Stimulated activated naive B cell treated with anti-CD40 and anti-IgM and Interleukin-4, amounts not matched to agents 10 μg/mL and 1 μg/mL and 100 μg/mL, for 72 hours (primary cell): ENCODE measurements at places on chromosomes 6 and 20.

- DNase-seq, result no peak
Measured at GRCh38 chr6:35312807-35313206, 15.2 kb downstream of the DEF6 start.

GRCh38 chr6:10843554-10843953 lies 5.2 kb upstream of the MAK start:
- no peak for DNase-seq

DNA sequence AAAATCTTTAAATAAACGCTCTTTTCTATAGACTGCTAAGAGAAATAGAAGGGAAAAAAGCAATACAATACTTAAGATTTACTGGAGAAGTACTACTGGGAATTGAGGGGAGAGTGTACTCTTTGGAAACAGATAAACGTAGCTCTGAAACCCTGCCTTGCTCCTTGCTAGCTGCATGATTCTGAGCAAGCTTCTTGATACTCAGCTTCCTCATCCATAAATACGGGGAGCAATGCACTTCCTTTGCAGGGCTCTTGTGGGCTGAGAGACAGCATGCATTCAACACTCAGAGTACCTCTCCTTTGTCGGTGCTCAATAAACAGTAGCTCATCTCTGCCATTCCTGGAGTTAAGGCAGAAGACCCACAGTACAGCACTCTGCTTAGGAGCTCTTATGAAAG lies 159.7 kb downstream of the BTBD9 start:
- no peak for DNase-seq

GRCh38 chr6:18468503-18468843 lies 81.3 kb downstream of the RNF144B start:
- no peak for DNase-seq
